Esophagus muscularis mucosa (tissue), 4 donors: ENCODE measurements at places on chromosomes 12 and 14. TPM values are rescaled to one million over a fixed set of nuclear protein-coding genes. Genes with fewer than 3 reads are reported as not detected.

Gene B3GNT4
- not detected for total RNA-seq

- peaks cover 45% of the 10 kb centered on the region for H3K27me3 ChIP-seq
- no peak overlapping the region for H3K4me3 ChIP-seq
- no peak overlapping the region for H3K27ac ChIP-seq
- DNase-seq = no peak
- H3K36me3 ChIP-seq = no peaks in the 10 kb centered on the region
- H3K4me1 ChIP-seq = no peaks in the 10 kb centered on the region
Measured at GRCh38 chr12:1836854-1837421, 16.6 kb downstream of the LRTM2 start.

GRCh38 chr12:15664491-15664890 is 124.7 kb downstream of the EPS8 start:
- no peaks in the 10 kb centered on the region for H3K27me3 ChIP-seq
- DNase-seq = no peak
- H3K36me3 ChIP-seq = peaks cover 12% of the 10 kb centered on the region
- peaks cover 8% of the 10 kb centered on the region for H3K4me1 ChIP-seq

DNA sequence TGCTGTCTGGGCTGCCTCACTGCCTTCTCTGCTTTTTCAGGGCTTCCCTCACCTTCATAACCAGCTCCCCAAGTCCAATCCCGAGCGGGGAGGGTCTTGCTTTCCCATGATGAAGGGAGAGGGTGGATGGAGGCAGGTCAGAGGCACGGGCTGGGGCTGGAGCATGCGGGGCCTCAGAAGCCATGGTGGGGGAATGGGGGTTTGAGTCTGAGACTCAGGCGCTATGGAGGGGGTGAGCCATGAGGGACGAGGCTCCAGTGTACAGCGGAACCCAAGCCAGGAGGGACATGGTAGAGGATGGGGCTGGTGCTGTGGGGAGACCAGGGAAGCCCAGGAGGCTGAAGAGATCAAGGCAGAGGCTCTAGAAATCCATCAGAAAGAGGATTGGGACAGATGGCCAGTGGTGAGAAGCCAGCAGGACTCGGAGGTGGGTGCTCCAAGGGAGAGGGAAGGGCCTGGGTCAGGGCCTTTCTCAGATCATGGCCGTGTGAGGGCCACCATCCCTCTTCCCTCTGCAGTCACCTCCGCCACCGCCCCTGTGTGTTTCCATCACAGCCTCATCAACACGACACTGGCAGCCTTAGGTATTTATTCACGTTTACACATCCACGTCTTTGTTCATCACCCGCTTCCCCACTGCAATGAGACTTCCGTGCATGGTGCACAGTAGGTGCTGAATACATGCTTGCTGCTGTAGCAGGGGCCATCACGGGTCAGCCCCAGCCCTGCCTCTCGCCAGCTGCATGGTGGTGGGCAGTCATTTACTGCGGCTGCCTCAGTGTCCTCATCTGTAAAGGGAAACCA is 144.7 kb downstream of the ADGRD1 start:
- DNase-seq = no peak
- H3K36me3 ChIP-seq = peaks cover 6% of the 10 kb centered on the region
- no peak overlapping the region for H3K27ac ChIP-seq
- H3K4me1 ChIP-seq = peaks cover under 1% of the 10 kb centered on the region
- no peak overlapping the region for H3K4me3 ChIP-seq

Gene LAG3
- total RNA-seq = 2.9 TPM

Gene NEUROD4
- total RNA-seq = not detected

DNA sequence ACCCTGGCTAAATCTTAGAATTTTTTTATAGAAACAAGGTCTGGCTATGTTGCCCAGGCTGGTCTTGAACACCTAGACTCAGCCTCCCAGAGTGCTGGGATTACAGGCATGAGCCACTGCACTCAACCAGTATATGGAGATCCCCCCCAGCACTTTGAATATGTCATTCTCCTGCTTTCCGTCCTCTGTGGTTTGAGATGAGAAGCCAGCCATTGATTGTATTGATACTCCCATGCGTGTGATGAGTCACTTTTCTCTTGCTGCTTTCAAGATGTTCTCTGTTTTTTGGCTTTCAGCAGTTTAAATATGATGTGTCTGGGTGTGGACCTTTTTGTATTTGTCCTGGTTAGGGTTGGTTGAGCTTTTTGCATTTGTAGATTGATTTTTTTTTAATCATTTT is 75.2 kb upstream of the DNM1L start:
- H3K27ac ChIP-seq = no peak overlapping the region
- no peak overlapping the region for H3K4me3 ChIP-seq
- peaks cover 17% of the 10 kb centered on the region for H3K36me3 ChIP-seq
- no peak for DNase-seq

Gene PLEKHH1
- 2.1 TPM for total RNA-seq

- no peak for DNase-seq
- no peaks in the 10 kb centered on the region for H3K36me3 ChIP-seq
- H3K4me3 ChIP-seq = no peak overlapping the region
- H3K27me3 ChIP-seq = no peaks in the 10 kb centered on the region
- no peak overlapping the region for H3K27ac ChIP-seq
Measured at GRCh38 chr12:130917607-130918006, 36.1 kb upstream of the ADGRD1 start.

DNA sequence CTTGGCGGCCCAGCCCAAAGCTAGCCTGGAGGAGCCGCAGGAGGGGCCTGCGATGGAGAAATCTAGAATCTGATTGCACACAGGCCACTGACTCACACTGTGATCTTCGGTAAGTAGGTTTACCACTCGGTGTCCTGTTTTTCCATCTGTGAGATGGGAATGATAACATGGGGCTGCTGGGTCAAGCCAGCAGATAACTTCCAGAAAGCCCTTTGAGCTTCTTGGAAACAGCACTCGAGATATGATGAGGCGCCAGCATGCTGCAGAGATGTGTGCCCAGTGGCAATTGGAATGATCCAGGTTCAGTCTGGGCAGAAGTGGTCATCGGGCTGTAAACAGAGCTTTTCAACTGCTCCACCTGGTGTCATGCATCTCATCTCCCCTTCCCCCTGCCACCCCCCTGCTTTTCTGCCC is 771.3 kb upstream of the TBX3 start:
- H3K4me1 ChIP-seq = peaks cover 10% of the 10 kb centered on the region
- H3K27ac ChIP-seq = no peak overlapping the region
- H3K36me3 ChIP-seq = no peaks in the 10 kb centered on the region
- H3K27me3 ChIP-seq = no peaks in the 10 kb centered on the region

DNA sequence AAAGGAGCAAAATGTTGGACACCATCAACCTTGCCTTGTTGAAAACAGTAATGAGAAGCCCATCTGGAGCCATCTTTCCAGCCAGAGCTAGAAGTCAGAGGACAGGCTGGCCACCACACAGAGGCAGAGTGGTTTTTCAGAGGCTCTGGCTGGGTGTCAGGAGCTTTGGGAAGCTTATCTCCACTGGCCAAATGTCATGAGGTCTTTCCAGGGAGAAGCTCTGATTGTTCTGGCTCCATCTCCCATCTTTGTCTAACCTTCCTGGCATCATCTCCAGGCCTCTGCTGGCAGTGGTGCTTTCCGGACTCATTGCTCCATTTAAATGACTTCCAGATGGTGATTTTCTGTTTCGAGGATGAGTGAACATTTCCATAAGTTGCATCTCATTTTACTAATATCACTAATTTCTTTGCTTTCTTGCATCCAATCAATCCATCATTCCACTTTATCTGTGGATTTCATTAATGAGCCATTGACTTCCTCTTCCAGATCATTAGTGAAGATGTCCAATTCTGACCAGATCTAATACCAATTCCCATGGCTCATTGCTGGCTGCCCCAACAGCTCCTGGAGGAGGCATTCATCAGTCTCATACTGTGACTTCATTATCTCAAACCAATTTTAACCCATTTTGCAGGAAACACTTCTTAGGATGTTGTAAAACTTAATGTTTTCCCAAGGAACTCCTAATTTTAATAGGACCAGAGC is 35.3 kb upstream of the TMTC1 start:
- H3K27ac ChIP-seq = no peak overlapping the region
- no peak overlapping the region for H3K4me3 ChIP-seq
- H3K36me3 ChIP-seq = no peaks in the 10 kb centered on the region
- H3K4me1 ChIP-seq = no peaks in the 10 kb centered on the region
- no peak for DNase-seq

DNA sequence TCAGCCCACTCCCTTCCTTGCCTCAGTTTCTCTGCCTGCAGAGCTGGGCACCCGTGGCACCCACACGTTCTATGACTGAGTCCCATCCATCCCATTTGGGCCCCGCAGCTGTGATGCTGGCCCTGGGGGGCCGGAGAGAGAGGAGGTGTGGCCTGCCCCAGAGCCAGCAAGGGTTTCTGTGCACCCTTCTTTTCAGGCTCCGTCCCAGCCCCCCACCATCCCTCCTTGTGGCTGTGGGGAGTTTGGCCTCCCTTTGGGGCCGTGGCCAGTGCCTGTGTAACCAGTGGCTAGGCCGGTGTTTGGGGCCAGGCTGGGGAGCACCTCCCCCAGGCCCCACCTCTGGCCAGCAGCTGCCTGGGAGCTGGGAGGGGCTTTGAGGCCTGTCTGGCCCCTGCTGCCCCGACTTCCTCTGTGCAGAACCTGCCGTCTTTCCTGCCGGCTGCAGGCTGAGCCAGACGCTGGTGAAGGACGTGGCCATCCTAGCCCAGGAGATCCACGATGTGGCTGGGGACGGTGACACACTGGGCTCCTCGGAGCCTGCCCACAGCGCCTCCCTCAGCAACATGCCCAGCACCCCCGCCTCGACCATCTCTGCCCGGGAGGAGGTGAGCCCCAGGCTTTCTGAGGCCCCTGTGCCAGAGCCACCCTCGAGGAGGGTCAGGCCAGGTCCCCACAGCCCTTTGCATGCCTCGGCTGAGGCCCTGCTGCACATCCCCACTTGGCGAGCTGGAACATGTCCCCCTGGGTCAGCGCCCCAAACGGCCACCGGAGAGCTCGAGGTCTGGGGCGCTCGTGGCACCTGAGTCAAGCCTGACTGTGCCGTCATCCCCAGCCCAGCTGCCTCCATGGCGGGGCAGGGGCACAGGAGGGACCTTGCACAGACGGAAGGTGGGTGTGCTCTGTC is 27.7 kb downstream of the CEP170B start:
- no peak overlapping the region for H3K27ac ChIP-seq
- H3K27me3 ChIP-seq = no peaks in the 10 kb centered on the region
- no peak overlapping the region for H3K4me3 ChIP-seq
- peaks cover 28% of the 10 kb centered on the region for H3K4me1 ChIP-seq
- H3K36me3 ChIP-seq = peaks cover 19% of the 10 kb centered on the region
- no peak for DNase-seq

Gene KLRG1
- total RNA-seq = 2.0 TPM

- H3K27ac ChIP-seq = no peak overlapping the region
- H3K4me1 ChIP-seq = no peaks in the 10 kb centered on the region
- H3K4me3 ChIP-seq = no peak overlapping the region
- DNase-seq = no peak
Measured at GRCh38 chr12:75289753-75290152, 40.4 kb downstream of the CAPS2 start.

Gene GZMH
- 0.50 TPM for total RNA-seq

DNA sequence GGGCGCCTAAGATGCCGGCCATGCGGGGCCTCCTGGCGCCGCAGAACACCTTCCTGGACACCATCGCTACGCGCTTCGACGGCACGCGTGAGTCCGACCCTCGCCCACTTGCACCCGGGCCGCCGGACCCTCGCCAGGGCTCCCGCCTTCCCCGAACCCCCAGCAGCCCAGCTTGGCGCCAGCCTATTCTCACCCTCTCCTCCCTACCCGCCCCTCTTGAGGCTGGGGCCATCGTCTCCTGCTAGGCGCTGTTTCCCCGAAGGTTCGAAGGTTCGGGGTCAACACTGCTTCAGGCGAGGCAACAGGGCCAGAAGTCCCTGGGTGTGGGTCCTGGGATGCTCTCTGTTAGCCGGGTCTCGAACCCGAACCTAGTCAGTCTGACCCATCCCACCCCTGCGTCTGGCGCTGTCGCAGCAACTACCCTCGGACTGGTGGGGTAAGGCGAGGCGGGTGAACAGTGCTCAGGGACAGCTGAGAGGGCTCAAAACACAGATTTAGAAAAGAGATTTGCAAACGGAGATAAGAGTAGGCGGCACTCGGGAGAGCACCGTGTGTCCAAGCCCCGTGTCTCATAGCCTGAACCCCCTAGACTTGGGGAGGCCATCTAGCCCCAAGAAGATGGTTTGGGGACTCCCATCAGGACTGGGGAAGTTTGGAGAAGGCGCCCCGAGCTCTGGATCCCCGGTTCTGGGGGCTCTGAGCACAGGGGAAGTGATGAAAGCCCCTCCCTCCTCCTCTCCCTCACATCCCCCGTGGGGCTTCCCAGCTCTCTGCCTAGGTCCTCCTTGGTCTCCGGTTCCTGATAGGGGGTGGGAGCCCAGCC is 787 bp downstream of the KCNH3 start:
- H3K4me1 ChIP-seq = peaks cover 14% of the 10 kb centered on the region
- H3K27me3 ChIP-seq = peaks cover 32% of the 10 kb centered on the region
- peak overlapping the region; percentile 52 for H3K4me3 ChIP-seq
- H3K36me3 ChIP-seq = no peaks in the 10 kb centered on the region
- H3K27ac ChIP-seq = no peak overlapping the region
- no peak for DNase-seq

DNA sequence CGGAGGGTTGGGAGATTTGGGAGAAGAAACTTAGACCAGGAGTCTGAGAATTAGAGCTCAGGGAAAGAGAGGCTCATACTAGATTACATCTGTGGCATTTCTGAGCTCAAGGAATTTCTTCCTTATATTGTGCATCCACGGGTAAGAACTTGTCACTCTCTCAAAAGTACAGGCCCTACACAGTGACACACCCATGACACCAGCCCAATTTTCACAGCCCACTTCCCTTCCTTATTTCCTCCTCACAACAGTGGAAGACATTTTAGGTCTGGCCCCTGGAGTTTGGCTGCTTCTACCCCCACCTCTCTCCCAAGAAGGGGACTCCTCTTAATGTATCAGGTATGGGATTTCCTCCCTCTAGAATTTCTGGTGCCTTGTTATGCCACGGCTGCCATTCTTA is 9.2 kb upstream of the ZNF385A start:
- peak overlapping the region; percentile 30 for H3K27ac ChIP-seq
- no peak for DNase-seq
- peaks cover 60% of the 10 kb centered on the region for H3K36me3 ChIP-seq
- no peak overlapping the region for H3K4me3 ChIP-seq
- no peaks in the 10 kb centered on the region for H3K27me3 ChIP-seq
